ENCODE measurements at places on chromosomes 3 and 15.
A peak's percentile ranks its signal among the peaks of the same experiment; 100 is the strongest.

- DNase-seq = no peak
Observed at GRCh38 chr3:32293903-32294302, 55.4 kb downstream of the CMTM8 start.

DNA sequence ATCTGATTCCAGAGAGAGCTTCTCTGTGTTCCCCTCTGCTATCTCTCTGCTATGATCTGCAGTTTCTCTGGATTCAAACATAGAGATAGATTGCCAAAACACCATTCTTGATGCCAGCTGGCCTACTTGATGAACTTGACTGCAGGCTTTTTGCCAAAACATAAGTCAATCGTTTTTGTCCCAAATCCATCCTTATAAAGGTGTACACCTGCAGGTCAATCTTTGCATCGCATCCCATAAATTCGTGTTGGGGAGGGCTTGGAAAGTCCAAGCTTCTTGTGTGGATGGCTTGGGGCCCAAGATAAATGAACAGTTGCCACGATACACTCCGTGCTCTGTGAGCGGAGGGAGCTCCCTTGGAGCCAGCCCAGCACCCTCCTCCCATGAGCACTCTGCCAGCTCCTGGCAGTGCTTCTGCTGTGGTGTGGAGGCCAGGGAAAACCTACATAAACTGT lies 2.7 kb downstream of the CERS3 start:
- DNase-seq = no peak

GRCh38 chr3:34011171-34012101 lies 213.0 kb downstream of the PDCD6IP start:
- no peak for DNase-seq

- DNase-seq = no peak
Observed at GRCh38 chr15:66681395-66681794, 20.6 kb upstream of the SMAD6 start.

GRCh38 chr3:51686512-51687215 lies 15.6 kb downstream of the TEX264 start:
- peak; percentile 65 for DNase-seq

GRCh38 chr3:53324105-53324504 lies 23.2 kb downstream of the DCP1A start:
- DNase-seq = no peak

- DNase-seq = no peak
Observed at GRCh38 chr3:193894121-193894863, 241.7 kb upstream of the HES1 start.

- no peak for DNase-seq
Observed at GRCh38 chr3:148087601-148088371, 609.9 kb upstream of the AGTR1 start.

GRCh38 chr3:189404024-189404423 lies 227.2 kb upstream of the TP63 start:
- no peak for DNase-seq

DNA sequence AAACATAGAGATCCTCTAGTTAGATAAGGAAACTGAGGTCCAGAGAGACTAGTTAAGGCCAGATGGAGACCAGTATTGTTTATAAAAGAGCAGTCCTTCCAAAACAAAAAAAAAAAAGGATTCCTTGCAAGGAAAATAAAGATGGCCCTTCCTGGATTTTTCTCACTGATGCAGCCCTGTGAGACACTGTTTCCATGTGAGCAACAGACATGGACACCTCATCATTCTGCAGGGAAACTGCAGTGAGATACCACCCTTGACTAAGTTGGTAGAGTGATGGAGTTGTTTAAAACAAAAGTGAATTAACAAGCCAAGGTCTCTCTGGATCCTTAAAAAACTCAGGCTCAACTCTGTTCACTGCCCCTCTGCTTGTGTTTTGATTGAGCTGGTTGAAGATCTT lies 65.6 kb upstream of the MYZAP start:
- DNase-seq = no peak

GRCh38 chr3:145854499-145854898 lies 306.5 kb downstream of the PLOD2 start:
- DNase-seq = no peak

DNA sequence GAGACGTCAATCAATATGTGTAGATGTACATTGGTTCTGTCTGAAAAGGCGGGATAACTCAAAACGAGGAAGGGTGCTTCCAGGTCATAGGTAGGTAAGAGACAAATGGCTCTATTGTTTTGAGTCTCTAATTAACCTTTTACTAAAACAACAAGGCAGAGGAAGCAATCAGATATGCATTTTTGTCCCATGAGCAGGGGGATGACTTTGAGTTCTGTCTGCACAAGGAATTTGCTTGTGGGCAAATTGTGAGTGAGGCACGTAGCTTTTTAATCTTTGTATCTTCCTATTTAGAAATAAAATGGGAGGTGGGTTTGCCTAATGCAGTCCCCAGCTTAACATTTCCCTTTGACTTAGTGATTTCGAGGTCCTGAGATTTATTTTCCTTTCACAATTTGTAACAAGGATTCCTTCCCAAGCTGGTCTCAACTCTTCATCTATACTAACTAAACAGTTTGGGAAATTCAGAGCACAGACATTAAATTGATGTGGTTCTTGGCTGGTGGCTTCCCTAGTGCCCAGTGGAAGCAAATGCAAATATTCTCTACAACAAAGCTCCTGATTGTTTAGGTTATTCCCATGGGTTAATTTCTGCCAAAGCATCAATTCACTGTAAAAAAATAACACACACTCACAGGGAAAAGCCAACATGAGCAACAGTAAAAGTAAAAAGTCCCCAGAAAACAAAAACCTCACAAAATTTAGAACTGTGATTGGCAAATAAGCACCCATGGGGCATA lies 738.8 kb upstream of the SGO1 start:
- no peak for DNase-seq

DNA sequence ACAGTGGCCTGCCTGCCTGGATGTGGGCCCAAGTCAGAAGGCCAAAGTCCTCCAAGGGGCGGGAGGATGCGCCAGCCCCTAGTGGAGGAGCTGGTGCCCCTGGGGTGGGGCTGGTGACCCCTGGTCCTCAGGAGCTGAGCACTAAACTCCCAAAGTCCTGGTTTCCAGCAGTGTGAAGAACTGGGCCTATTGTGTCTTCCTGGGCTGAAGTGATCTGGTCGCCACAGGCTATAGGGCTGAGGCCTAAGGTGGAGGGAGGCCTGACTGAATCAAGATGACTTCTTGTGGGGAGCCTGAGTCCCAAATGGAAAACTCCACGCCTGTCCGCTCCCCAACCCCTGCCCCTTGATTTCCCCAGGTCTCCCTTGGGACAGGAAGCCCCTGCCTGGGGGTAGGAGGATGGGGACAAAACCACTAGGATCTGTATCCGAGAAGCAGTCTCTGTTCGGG lies 753 bp upstream of the FES start:
- DNase-seq = no peak

GRCh38 chr3:45565342-45565741 lies 29.2 kb upstream of the LIMD1 start:
- no peak for DNase-seq

- DNase-seq = no peak
Observed at GRCh38 chr15:64354688-64355344, 1.2 kb downstream of the CSNK1G1 start.

DNA sequence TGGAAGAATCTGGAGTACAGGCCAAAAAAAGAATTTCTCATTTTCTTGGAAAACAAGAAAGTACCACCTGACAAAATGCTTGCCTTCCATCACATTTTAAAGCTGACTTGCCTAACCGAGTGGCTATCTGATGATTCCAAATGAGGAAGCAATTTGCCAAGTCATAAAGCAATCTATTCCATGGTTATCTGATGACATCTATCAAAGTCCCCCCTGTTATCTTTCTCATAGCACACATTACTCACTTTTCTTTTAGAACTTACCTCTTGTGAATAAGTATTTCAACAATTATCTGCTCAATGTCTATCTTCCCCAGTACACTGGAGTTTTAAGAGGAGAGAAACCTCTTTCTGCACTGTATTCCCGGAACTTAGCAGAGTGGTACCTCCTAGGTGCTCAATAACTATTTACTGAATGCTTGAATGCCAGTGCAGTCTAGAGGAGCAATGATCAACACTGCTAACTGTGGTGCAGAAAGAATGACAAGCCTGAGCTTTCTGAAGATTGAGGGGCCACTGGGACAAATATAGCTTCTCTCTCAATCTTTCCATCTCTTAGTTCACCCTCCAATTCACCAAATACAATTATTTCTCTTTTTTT lies 186.3 kb upstream of the ATP11B start:
- no peak for DNase-seq

DNA sequence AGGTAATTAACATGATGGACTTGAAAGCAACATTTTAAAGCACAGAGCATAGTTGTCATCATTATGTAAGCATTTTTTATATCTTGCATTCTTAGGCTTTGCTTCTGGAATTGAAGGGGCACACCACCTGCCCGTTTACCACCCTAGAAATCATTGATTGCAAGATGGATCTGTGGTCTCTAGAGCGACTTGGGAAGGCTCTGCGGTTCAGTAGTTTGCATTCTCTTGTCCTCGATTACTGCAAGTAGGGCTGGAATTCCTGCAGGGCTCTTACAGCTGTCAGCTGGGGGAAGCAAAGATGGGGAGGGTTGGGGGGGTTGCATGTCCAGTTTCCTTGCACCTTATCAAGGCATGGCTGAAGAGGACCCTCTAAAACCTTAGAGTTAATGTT lies 56.7 kb upstream of the RNF7 start:
- DNase-seq = no peak

DNA sequence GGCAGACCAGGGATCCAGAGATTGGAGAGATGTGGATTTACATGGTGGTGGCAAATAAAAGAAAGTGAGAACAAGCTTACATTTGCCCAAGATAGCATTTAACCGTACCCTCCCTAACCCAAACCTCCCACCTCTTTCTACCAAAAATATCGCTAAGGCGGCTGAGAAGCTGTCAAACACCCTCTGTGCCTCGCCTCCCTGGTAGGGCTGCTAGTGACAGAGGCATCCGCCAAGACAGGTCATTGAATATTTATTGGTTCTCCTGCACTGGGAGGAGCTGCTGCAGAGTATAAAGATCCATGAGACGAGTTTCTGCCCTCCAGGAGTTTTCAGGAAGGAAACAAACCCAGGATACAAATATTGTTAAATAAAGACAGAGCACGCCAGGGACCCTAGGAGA lies 107.3 kb upstream of the TMC3 start:
- DNase-seq = no peak

- peak; percentile 28 for DNase-seq
Observed at GRCh38 chr15:59691194-59691805, 2.2 kb upstream of the BNIP2 start.

- DNase-seq = no peak
Observed at GRCh38 chr15:31470756-31471155, 144.1 kb downstream of the KLF13 start.

- no peak for DNase-seq
Observed at GRCh38 chr3:195886181-195887141, 21.9 kb downstream of the TNK2 start.

DNA sequence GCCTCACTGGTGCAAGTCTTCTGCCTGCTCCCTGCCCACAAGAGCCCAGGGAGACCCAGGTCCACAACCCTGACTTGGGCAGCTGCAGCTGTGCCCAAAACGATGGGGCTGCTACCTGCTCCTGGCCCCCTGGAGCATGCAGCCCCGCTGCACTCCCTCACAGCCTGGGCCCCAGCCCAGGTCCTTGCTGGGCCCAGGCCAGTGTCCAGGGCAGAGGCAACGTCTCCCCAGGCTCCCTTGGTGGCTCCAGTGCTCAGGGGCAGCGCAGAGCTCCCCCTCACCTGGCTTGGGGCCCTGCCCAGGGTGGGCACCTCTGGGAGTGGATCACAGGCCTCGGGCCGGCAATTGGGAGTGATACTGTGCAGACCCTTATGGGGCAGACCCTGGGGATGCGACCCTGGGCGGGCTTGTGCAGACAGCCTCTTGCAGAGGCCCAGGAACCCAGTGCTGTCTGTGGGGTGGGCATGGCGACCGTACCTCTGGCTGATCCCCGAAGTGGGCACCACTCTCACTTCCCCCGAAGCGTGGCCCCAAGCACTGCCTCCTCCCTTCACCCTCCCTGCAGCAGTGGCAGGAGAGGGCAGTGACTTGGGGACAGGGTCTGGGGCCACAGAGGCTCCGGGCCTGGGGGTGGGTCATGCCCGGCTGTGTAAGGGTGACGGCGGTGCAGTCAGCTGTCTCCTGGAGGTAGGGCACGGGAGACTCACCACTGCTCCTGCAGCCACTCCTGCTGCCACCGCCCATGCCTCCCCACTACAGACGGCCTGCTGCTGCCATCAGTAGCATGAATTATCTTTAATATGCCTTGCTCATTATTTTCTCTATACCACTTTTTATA lies 255.9 kb downstream of the DOCK3 start:
- DNase-seq = no peak

DNA sequence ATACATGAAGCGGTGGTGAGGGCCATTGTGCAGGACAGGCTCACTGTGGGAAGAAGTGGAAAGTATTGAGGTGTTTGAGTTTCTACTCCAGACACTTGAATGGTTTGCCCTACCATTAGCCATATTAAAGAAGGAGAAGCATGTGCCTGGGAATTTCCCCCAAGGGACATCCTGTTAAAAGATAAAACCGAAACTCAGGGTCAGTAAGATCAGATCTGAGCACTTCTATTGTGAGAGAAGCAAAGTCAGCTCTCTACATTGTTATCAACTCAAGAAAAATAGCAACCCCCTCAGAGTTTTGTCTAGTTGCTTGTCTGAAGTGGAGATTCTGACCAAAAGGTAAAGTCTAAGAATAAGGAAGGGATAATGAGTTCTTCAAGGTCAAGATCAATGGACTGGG lies 269.8 kb downstream of the CHST2 start:
- no peak for DNase-seq

- DNase-seq = no peak
Observed at GRCh38 chr3:98921957-98922356, 20.5 kb upstream of the DCBLD2 start.

GRCh38 chr15:89399238-89400115 lies 64.9 kb upstream of the POLG start:
- no peak for DNase-seq

DNA sequence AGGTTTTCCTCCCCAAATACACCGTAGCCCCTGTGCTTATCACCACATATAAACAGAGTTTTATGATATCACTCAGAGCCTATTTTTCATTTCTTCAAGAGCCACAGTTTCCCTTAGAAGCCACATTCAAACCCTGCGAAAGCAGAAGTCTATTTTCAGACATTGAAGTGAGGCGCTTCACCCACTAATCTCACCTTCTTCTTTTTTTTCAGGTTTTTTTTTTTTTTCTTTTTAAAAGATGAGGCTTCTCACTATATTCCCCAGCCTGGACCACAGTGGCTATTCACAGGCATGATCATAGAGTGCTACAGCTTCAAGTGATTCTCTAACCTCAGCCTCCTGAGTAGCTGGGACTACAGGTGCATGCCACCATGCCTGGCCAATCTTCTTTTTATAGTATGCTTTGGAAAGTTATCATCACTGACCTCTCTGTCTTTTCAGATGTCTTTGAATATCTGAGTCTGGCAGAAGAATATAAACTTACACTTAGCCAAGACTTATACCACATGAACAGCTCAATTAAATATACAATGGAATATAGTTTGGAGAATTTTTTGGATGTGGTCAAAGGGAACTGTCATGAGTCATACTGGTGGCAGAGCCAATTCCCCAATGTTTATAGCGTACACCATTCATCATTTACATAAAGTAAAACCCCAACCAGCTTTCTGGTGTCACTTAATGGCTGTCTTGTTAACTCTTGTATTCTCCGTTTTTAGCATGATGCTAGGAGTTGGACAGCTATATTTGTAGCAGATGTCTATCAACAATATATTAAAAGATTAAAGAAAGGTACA lies 59.7 kb upstream of the CCDC50 start:
- DNase-seq = no peak

GRCh38 chr15:44570361-44570760 lies 33.4 kb downstream of the EIF3J start:
- DNase-seq = no peak

GRCh38 chr3:94106268-94106667 lies 43.4 kb downstream of the NSUN3 start:
- no peak for DNase-seq

GRCh38 chr15:37481126-37481525 lies 380.8 kb upstream of the MEIS2 start:
- no peak for DNase-seq
